ENCODE measurements at places on chromosomes 6 and 20. TPM values are rescaled to one million over a fixed set of nuclear protein-coding genes. Genes with fewer than 3 reads are reported as not detected.

CRISP3 gene
- not detected for polyA plus RNA-seq

RAB32 gene
- polyA plus RNA-seq = 30.1 TPM

RPP40 gene
- 39.1 TPM for polyA plus RNA-seq

PBOV1 gene
- polyA plus RNA-seq = not detected

NKAPL gene
- polyA plus RNA-seq = not detected

ADGRF1 gene
- polyA plus RNA-seq = not detected

CRISP1 gene
- polyA plus RNA-seq = not detected

NEDD9 gene
- polyA plus RNA-seq = 46.7 TPM

SDCBP2 gene
- polyA plus RNA-seq = 0.39 TPM

Data from A549 (cell line).